WERI-Rb-1 (cell line): ENCODE measurements at places on chromosomes 3 and 15.

GRCh38 chr3:191070201-191070600 lies 128.8 kb upstream of the OSTN start:
- DNase-seq: no peak

GRCh38 chr3:122247087-122247824 lies 63.8 kb downstream of the CASR start:
- no peak for DNase-seq

- no peak for DNase-seq
Measured at GRCh38 chr15:38260077-38260476, 7.4 kb downstream of the SPRED1 start.

DNA sequence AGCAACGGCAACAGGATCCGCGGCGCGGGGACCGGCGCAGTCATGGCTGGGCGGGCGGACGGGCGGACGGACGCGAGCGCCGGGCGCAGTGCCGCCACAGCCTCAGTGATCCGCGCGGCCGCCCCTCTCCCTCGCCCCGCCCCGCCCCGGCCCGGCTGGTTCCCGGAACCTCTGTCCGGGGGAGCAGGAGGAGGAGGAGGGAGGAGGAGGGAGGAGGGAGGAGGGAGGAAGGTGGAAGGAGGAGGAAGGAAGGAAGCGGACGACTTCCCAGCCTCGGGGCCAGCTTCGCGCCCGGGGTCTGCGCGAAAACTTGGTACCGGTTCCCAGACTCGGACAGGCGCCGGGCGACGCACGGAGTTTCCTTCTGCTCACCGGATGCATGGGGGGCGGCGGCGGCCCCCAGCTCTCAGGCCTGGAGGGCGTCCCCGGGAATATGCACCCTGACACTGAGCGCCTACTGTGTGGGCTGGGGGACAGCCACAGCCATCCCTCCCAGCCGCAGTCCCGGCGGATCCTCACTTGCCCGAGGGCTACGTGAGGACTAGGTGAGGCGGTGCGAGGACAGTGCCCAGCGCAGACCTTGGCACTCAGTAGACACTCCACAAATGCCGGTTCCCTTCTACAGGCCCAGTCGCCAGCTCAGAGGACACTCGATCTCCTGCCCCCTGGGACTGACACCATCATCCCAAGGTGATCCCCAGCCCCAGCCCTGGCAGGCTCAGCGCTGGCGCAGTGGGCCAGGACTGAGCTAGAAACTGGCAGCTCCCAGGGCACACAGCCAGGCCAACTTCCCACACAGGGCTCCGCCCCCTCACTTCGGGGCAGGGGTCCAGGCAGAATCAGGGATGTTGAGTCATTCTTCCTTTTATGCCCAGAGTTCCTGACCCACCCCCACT lies at the start of gene SHISA5:
SHISA5 (minus strand) TSS at position 124 of the 896 bp plus-strand sequence; CDS start at position 44, 80 bp downstream.
- DNase-seq: peak; percentile 50

DNA sequence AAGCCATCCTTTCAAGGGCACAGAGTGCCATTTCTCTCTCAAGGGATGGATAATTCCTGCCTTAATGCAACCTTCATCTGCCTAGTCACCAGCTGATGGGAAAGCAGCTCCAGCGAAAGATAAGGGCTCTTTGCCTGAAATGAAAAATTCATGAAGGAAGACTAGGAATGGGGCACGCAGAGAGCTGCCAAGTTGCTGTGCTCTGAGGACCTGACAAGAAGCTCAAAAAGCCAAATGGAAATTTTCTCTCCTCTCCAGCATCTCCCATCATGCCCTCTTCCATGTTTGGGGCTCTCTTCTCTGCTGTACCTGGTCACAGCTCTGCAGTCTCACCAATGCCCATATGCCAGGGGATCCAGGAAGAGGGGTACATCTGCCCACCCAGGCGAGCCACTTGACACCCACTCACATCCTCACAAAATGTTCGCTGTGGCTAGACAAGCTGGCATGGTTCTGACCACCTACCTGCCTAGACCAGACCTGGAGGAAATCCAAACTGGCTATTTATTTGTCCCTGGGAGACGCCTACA lies 29.3 kb upstream of the ABHD2 start:
- no peak for DNase-seq

- DNase-seq: no peak
Measured at GRCh38 chr3:123629747-123630047, 44.8 kb upstream of the HACD2 start.

DNA sequence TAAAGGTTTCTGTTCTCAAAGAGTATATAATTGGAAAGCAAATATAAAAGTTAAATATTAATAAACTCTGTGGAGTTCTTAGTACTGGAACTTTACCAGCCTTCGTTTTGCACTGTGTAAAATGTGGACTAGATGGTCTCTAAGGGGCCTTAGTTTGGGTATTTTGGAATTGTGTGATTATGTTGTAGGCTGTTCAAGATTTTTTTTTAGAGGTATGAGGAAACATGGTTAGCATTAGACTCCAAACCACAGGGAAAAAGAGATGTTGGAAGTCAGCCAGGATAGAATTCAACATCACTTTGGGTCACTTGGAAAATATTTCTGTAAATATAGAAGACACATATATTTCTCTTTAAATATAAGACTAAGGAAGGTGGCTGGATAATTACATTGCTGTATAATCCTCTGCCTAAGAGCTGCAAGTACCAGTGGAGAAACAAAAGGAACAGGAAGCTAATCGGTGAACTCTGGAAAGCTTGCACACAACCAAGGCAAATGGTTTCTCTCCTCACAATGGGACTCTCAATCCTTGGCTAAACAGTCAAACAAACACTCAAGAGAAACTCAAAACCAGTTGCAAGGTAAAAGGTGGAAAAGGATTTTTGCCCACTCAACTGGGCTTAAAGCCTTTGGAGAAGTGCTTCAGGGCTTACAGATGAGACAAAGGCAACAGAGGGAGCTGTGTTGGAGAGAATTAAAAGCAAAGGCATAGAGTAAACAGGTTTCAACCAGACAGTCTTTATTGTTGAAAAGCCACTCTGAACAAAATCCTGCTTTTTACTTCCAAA lies 141.7 kb downstream of the NR1D2 start:
- DNase-seq: no peak

GRCh38 chr3:69161587-69162307 lies 39.4 kb upstream of the LMOD3 start:
- peak; percentile 9 for DNase-seq

- no peak for DNase-seq
Measured at GRCh38 chr3:72042397-72043203, 257.7 kb upstream of the PROK2 start.
